ENCODE measurements at places on chromosomes 3 and 15.

DNA sequence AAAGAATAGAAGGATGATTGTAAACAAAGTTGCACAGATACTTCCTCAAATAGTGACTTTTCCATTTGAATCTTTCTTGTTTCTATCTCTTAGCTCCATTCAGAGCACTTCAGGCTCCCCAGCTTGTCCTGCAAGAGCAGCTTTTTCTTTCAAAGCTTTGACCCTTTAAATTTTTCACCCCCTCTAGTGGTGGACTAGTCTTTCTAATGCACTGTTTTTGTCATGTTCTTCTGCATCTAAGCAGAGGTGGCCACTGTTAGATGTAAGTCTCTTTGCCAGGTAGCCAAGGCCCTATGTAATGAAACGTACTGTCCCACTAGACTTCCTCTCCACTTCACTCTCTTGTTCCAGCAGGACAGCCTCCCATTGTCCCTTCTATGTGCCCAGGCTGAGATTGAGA is 74.0 kb upstream of the MANF start:
- DNase-seq, result no peak

DNA sequence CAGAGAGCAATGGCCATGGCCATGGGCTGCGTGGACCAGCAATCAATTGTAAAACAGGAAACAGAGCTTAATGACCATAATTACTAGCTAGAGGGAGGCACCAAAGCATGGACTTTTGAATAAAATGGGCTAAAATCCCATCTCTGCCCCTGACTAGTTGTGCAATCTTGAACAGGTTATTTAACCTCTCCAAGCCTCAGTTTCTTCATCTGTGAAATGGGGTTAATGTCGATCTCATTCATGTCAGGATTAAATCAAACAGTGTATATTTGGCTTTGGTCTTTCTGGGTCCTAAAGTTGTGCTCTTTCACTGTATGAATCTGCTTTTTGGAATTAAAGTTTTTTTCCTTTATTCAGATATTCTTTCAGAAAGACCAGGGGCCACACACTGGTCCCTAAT is 36.1 kb downstream of the ABTB1 start:
- DNase-seq, result no peak

DNA sequence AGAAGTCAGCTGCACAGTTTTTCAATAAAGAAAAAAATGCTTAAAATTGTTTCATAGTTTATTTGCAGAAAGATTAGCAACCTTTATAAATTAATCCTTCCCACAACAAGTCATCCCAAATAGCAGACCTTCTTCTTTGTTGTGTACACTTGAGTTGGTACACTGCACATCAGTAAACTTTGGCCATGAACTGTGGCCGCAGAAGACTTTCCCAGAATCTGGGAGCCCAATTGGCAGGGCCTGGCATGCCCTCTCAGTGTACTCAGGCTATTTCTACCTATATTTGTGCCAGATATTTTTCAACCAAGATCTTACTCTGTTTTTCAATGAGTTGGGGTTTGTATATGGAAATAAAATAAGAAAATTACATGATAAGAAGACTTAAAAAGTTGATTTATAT is 133.1 kb downstream of the DIPK2A start:
- no peak for DNase-seq

- DNase-seq, result no peak
These were observed 488.8 kb upstream of the DPPA4 start for GRCh38 chr3:109825971-109826810.

GRCh38 chr3:129974833-129975704 is 549 bp downstream of the TRH start:
- DNase-seq, result no peak

- DNase-seq, result no peak
These were observed 282.5 kb upstream of the TLE3 start for GRCh38 chr15:70379938-70380883.

- no peak for DNase-seq
These were observed 51.5 kb downstream of the PLXNA1 start for GRCh38 chr3:127034195-127034989.

- DNase-seq, result no peak
These were observed 3.3 kb downstream of the CYP19A1 start for GRCh38 chr15:51335087-51335486.

DNA sequence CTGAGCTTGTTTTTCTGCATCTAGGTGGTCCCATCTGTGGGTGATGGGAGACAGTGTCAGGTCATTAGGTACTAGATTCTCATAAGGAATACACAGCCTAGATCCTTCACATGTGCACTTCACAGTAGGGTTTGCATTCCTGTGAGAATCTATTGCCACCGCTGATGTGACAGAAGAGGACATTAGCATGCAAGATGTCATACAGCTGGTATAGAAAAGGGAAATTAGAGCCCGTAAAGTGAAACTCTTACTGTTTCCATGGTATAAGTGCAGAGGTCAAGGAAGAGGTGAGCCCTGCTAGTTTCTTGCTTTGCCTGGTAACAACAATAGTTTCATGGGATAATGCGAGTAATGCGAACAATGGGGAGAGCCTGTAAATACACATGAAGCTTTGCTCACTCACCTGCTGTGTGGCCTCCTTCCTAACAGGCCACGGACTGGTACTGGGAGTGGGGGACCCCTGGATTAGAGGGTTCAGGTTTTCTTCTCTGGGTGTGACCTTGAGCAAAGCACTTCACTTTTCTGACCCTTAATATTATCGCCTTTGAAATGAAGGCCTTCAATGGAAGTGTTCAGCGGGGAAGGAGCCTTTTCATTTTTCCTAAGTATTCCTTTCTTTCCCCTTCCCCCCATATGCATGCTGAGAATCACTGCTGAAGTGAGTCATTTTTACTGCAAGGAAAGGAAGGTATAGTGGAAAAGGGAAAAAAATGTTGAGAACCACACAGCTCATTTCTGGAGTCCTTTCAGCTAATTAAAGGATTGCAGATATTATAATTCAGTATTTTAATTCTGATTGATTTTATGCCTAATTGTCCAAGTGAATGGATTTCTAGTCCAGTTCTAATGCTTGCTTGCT is 286.4 kb downstream of the UBE2E2 start:
- no peak for DNase-seq

DNA sequence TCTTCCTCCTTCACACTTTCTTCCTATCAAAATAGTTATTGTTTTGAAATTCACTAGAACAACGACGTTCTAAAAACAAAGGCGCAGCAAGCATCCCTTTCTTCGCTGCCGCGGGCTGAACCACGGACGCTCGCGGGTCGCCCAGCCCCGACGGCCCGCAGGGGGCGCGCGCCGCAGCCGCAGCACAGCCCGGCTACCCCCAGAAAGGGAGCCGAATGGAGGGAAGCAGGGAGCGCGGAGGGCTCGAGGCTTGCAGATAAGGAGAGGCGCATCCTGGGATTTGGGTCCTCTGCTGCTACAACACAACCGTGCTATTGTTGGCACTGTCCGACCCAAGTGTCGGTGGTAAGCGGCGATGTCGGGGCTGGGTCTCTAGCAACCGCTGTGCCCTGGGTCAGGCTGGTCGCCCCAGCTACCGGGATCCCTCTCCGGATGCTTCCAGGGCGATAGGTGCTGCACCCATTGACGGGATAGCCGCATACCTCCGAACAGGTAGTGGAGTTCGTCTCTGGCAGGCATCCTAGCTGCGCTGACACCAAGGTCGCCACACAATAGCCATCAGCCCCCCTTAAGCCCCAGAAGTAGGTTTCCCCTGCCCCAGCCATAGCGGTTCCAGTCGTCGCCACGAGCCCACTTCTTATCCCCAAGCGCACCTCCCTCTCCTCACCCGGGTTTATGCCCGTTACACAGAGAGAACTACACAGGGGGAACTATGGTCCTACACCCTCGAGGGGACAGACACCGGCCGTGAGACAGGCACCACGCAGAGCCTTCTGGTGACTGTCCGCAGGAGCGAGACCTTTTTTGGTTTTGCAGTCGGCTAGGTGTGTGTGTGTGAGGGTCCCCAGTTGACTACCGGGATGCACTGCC is 6.0 kb downstream of the ONECUT1 start:
- DNase-seq, result no peak
